ENCODE measurements at places on chromosomes 16 and 17.

DNA sequence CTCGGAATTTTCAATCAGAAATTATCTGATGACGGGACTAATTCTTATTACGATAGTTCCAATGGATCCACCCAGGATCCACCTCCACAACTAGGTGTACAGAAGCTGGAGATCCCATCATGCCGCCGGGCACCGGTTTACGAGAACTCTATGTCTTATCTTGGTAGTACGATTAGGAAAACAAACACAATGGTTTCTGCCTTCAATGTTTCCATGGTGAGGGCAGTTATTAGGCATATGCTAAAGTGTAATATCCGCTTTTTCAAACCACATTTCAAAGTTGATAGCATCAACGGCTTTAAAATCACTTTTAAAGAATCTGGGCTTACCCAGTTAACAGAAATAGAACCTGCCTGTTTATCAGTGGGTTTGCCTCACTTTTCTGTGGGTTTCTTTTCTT is 705.7 kb downstream of the MAF start:
- peak; percentile 69 for DNase-seq

DNA sequence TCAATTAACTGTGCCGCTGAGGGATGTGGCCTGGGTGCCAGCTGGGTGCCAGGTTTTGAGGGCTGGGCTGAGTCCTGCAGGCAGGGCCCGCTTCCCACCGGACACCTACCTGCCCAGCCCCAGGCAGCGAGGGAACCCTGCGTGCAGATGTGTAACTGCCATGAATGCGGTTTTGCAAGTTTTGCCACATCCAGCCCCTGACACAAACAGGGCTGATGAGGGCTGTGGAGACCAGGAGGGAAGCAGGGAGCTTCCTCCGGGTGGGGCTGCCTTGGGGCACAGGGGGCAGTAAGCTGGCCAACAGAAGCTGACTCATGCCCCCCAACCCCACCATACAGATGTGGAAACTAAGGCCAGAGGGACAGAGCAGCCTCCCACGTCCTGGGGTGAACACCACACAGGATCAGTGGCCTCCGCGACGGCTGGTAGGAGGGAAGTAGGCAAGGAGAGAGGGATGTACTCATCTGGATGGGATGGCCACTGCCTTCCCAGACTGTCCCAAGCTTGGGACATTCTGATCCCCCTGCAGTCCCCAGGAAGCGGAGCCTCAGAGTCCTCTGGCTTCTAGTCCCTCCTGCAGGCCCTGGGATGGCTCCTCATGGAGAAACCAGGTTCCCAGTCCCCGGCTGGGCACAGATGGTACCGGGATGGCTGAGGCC is 1.6 kb downstream of the UBALD1 start:
- DNase-seq = no peak

DNA sequence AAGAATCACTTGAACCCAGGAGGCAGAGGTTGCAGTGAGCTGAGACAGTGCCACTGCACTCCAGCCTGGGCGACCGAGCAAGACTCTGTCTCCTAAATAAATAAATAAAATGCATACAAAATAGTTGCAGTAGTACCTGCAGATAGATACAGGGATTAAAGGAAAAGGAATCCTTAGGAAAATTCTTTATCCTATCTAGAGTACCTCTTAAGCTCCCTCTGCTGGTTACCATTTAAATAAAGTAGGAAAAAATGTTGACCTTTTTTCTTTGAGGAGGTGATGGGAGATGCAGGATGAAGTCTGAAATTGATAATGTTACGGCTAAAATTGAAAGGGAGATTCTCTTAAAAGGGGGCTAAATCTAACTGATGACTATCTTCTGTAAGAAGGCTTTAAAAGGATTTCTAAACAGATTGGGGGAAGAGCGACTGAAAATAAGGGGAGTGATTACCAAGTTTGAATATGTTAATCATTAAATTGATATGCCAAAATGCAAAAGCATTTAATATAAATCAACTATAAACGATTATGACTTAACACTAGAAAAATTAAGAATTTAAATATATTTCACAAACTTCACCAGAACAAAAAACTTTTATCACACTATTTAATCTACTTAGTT is 29.4 kb downstream of the C16orf87 start:
- DNase-seq = no peak

GRCh38 chr16:66954097-66954659 is 6.9 kb upstream of the CES3 start:
- peak; percentile 79 for DNase-seq

- no peak for DNase-seq
Measured at GRCh38 chr16:30187971-30188561, 4.7 kb downstream of the CORO1A start.

GRCh38 chr17:81339534-81340296 is 44.6 kb upstream of the SLC38A10 start:
- DNase-seq = no peak

GRCh38 chr16:29009050-29009837 is 24.4 kb downstream of the LAT start:
- DNase-seq = peak; percentile 32

DNA sequence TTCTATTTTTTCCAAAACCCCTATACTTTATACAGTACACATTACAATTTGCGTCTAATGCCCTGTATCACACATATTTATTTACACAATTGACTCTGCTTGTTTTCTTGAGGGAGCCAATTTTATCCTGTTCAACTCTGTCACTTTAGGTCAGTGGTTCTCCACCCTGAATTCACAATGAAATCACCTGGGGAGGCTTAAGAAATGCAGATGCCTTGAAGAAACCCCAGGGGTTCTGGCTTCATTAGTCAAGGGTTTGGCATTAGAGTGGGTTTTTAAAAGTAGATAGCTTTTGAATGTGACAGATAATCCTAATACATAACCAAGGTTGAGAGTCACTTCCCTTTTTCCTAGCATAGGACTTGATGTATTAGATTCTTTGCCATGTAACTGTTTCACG is 398.6 kb upstream of the ERCC4 start:
- DNase-seq = no peak

GRCh38 chr16:4046221-4046620 is 70.0 kb downstream of the ADCY9 start:
- DNase-seq = no peak
